A549 treated with Mapracorat at 1 μM for 4 hours (cell line): ENCODE measurements at places on chromosomes 2 and 18. TPM values are rescaled to one million over a fixed set of nuclear protein-coding genes. Genes with fewer than 3 reads are reported as not detected.

Gene ALK
- total RNA-seq = not detected in 5 replicates

Gene SAG
- total RNA-seq = not detected in 5 replicates

Gene EGR4
- total RNA-seq = 0.20 to 0.34 TPM (median 0.28 TPM) in 5 replicates

Gene YWHAQ
- total RNA-seq = 887 to 1,003 TPM (median 952 TPM) in 5 replicates

Gene SLC23A3
- 0.59 to 1.1 TPM (median 0.86 TPM) in 5 replicates for total RNA-seq

Gene ELMOD3
- 9.8 to 12.7 TPM (median 11.2 TPM) in 5 replicates for total RNA-seq

Gene AQP4
- total RNA-seq = not detected in 5 replicates

Gene FBXO15
- total RNA-seq = 0.41 to 1.0 TPM (median 0.66 TPM) in 5 replicates

Gene PAIP2B
- total RNA-seq = 0.22 to 0.34 TPM (median 0.26 TPM) in 5 replicates

Gene SH2D6
- 0.56 to 1.8 TPM (median 0.92 TPM) in 5 replicates for total RNA-seq

Gene CRYBA2
- not detected in 5 replicates for total RNA-seq

Gene GKN1
- total RNA-seq = 0.30 to 1.00 TPM (median 0.56 TPM) in 5 replicates

Gene TUBA3E
- total RNA-seq = 2.4 to 3.8 TPM (median 3.3 TPM) in 5 replicates

Gene UGT1A9
- 3.7 to 5.0 TPM (median 4.1 TPM) in 5 replicates for total RNA-seq

Gene CNOT11
- total RNA-seq = 38.6 to 56.8 TPM (median 40.2 TPM) in 5 replicates

Gene DIPK1C
- not detected in 5 replicates for total RNA-seq

Gene GATA6
- 1.1 to 2.0 TPM (median 1.6 TPM) in 5 replicates for total RNA-seq

Gene ERBB4
- total RNA-seq = not detected in 5 replicates

Gene HOXD13
- 0.12 to 0.30 TPM (median 0.22 TPM) in 5 replicates for total RNA-seq

Gene ICA1L
- total RNA-seq = 1.8 to 2.8 TPM (median 2.1 TPM) in 5 replicates
